ENCODE measurements at places on chromosomes 7 and 10. TPM values are rescaled to one million over a fixed set of nuclear protein-coding genes. Genes with fewer than 3 reads are reported as not detected.

CYP26A1 gene
- total RNA-seq, result not detected

HOXA9 gene
- total RNA-seq, result 32.1 TPM

GIMAP5 gene
- total RNA-seq, result not detected

ABCB4 gene
- total RNA-seq, result 0.43 TPM

SPDYE3 gene
- total RNA-seq, result not detected

RADIL gene
- total RNA-seq, result 0.13 TPM

SUGCT gene
- 2.2 TPM for total RNA-seq

CUZD1 gene
- 0.11 TPM for total RNA-seq

KIAA1217 gene
- 4.7 TPM for total RNA-seq

GLI3 gene
- total RNA-seq, result 4.0 TPM

LIPM gene
- total RNA-seq, result not detected

TWIST1 gene
- total RNA-seq, result 47.8 TPM

DNA2 gene
- 5.2 TPM for total RNA-seq

PLEKHS1 gene
- total RNA-seq, result not detected

ADIRF gene
- 17.6 TPM for total RNA-seq

CALML5 gene
- not detected for total RNA-seq

HOXA2 gene
- total RNA-seq, result not detected

SORCS3 gene
- not detected for total RNA-seq

CFAP70 gene
- total RNA-seq, result 0.43 TPM

DGKB gene
- 0.65 TPM for total RNA-seq

MINPP1 gene
- 45.8 TPM for total RNA-seq

ZNF479 gene
- total RNA-seq, result not detected

- peak; percentile 88 for DNase-seq
Observed at GRCh38 chr10:107971411-107971810, 806.9 kb upstream of the SORCS1 start.

- no peak for DNase-seq
Observed at GRCh38 chr10:55348534-55348933, 547.5 kb upstream of the PCDH15 start.

- no peak for DNase-seq
Observed at GRCh38 chr10:15485027-15485426, 113.9 kb upstream of the FAM171A1 start.

- DNase-seq, result peak; percentile 74
Observed at GRCh38 chr10:58152673-58153263, 114.9 kb downstream of the IPMK start.

DNA sequence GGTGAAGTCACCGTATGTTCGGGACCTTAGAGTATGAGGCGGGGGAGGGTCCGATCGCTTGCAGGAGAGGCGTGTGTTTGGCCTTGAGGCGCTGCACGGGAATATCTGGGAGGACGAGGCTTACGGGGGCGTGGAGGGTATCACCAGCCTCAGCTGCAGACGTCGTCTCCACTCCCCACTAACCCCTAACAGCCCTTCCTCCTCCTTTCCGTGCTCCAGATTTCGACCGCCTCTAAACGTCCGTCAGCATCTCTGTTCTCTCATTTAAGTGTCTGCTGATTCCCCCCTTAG is 23.5 kb upstream of the ZNF12 start:
- DNase-seq, result no peak

DNA sequence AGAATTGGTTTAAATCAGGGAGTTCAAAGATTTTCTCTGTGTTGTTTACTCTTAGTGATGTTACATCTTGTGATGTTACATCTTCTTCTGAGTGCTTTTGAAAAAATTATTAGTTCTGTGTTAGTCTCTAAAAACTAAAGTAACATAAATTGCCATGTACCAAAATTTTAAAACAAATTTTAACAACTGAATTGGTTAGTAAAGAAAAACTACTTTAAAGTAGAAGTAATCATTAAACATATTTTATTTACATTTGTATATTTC is 5.2 kb upstream of the IGF2BP3 start:
- DNase-seq, result no peak

DNA sequence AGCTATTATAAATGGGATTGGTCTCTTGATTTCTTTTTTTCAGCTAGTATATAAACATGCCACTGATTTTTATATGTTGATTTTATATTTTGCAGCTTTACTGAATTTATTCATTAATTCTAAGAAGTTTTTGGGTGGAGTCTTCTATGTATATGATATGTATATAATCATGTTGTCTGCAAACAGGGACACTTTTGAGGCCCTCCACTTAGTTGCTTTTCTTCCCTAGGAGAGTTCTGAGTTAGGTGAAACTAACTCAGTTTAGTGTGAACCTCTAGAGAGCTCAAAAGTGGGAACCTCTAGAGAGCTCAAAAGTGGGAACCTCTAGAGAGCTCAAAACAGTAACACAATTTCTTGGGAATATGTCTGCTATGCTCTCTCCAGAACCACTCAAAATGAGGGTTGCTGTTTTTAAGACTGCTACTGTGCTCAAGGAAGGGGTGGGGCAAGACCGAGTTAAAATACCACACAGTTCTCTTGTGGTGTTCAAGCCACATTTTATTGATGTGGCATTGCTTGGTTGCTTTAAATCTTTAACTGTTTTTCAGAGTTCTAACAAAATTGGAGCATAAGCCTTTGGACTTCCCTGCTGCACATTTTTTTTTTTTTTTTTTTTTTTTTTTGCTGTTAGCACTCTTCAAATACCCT is 13.2 kb downstream of the CCDC7 start:
- no peak for DNase-seq

GRCh38 chr7:20447021-20447650 is 116.4 kb downstream of the ITGB8 start:
- DNase-seq, result no peak

- DNase-seq, result peak; percentile 99
Observed at GRCh38 chr7:45978010-45978681, 57.1 kb upstream of the IGFBP3 start.

DNA sequence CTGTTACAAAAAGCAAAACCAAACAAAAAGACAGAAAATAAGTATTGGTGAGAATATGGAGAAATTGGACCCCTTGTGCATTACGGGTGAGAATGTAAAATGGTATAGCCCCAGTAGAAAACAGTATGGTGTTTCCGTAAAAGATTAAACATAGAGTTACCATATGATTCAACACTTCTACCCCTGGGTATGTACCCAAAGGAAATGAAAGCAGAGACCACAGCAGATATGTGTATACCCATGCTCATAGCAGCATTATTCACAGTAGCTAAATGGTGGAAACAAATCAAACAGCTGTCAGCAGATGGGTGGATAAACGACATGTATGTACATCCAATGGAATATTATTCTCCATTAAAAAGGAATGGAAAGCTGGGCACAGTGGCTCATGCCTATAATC is 42.4 kb downstream of the STARD3NL start:
- DNase-seq, result no peak

GRCh38 chr10:43209651-43210141 is 57.2 kb downstream of the RASGEF1A start:
- no peak for DNase-seq

GRCh38 chr7:8213381-8213780 is 48.6 kb downstream of the ICA1 start:
- no peak for DNase-seq

- no peak for DNase-seq
Observed at GRCh38 chr7:48522692-48523091, 351.4 kb downstream of the ABCA13 start.

DNA sequence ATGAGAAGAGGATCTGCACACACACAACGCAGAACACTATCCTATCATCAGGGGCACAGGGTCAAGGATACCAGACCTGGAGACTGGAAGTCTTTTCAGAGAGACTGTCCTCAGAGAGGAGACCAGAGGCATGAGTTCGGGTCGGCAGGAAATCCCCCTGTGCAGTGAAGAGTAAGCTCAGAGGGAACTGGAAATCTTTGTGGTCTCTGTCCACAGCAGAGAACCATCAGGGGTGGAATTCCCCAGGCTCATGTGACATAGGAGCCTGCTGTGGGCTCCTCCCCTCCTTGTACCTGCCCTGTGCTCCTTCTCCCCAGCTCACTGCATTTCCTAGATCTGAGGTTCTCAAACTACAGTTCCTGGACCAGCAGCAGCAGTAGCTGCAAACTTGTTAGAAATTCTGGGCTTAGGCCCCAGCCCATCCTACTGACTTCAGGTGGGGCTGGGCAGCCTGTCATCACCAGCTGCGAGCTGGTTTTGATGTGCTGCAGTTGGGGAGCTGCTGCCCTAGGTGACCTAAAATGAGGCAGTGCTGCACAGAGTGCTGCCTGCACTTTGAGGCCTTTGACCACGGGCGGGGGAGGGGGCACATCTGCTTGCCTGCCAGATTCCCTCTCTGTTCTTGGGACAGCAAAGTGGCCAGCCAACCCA is 2.4 kb downstream of the ZMIZ2 start:
- DNase-seq, result no peak

- DNase-seq, result no peak
Observed at GRCh38 chr7:139362302-139362701, 2.6 kb downstream of the LUC7L2 start.

DNA sequence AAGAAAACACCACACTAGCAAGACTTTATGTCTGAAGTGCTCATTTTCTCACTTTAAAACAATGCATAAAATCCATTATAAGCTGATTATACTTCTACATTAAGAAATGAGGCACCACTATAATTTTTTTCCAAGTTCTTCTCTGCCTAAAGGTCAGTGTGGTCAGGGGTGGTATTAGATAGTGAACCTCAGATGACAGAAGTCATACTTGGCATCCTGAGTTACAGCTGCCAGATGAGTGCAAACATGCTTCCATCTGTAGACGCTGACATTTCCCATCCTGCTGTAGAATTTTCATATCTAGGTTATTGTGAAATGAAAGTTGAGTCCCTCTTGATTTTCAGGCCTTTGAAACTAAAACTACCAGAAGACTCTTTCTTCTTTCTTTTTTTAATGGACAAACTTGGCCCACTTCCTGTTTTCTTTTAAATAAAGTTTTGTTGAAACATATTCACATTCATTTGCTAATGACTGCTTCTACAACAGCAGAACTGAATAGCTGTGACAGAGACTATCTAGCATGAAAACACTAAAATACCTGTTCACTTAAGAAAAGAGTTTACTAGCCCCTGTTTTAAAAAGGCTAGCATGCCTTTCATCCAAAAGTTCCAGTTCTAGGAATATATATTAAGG is 900.8 kb downstream of the XPNPEP1 start:
- no peak for DNase-seq

DNA sequence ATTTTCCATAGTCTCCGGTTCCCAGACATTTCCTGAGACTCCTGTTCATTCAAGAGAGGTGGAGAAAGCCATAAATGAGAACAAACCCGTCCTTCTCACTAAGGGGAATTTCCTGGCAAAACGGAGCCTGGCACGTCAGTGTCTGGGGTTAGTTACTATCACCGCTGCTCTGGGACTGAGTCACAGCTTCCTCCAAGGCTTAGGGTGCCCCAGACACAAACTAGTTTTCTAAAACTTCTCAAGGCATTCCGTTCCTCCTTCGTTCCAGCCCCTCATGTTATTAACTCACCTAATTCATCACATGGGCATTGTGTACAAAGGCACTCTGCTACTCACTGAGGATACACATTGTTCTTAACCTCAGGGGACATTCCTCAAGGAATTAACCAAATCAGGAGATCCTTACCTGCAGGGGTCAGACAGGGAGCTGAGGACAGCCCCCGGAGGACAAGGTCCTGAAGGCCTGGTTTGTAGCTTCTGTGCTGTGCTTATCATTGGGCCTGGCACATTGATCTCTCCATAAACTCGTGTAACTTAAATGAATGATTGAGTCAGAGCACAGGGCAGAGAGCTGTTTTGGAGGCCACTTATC is 103.0 kb upstream of the KLF6 start:
- peak; percentile 97 for DNase-seq

- peak; percentile 71 for DNase-seq
Observed at GRCh38 chr10:110944792-110945396, 25.5 kb downstream of the SHOC2 start.

DNA sequence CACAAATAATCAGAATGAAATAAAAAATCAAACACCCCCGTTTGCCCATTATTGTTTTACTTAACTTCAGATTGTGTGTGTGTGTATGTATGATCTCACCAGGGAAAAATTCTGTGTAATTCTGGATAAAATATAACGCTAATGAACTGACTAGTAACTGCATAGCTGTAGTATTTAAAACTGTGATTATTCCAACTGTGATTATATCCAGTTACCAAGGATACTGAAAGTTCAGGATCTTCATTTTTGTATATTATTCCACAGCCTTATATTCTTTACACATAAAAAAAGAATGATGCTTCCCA is 2.9 kb downstream of the TWIST1 start:
- peak; percentile 72 for DNase-seq

DNA sequence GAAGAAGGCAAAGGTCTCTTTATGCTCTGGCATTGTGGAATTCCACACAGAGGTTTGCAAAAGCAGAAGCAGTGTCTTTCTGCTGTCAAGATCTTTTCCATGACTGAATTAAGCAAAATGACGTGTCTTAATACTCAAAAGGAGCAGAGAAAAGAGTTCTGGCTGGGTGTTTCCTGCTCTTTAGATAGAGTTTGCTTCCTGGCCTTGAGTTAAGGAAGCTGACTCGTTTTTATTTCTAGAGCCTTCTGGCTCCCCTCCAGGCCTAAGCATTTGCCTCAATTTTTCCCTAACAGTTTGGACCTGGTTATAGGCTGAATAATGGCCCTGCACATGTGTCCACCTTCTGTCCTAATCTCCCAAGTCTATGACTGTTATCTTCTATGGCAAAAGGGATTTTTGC is 21.6 kb downstream of the TAS2R41 start:
- peak; percentile 83 for DNase-seq

DNA sequence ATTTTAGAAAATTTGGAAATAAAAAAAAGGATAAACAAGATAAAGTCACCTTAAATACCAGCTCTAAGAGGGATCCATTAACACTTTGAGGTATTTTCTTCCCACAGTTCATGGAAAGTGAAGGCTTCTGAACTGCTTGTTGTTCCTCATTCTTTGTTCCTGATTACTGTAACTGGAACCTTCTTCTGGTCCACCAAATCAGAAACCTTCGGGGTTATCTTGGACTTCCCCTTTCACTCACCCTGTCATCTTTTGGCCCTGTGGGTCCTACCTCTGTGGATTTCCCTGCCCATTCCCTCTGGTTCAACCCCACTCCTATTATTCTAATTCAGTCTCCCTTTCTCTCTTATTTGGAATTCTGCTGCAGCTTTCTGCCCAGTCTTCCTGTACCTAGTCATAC is 116.5 kb upstream of the PRPS1L1 start:
- no peak for DNase-seq

GRCh38 chr7:20503278-20503950 is 112.1 kb upstream of the ABCB5 start:
- no peak for DNase-seq

DNA sequence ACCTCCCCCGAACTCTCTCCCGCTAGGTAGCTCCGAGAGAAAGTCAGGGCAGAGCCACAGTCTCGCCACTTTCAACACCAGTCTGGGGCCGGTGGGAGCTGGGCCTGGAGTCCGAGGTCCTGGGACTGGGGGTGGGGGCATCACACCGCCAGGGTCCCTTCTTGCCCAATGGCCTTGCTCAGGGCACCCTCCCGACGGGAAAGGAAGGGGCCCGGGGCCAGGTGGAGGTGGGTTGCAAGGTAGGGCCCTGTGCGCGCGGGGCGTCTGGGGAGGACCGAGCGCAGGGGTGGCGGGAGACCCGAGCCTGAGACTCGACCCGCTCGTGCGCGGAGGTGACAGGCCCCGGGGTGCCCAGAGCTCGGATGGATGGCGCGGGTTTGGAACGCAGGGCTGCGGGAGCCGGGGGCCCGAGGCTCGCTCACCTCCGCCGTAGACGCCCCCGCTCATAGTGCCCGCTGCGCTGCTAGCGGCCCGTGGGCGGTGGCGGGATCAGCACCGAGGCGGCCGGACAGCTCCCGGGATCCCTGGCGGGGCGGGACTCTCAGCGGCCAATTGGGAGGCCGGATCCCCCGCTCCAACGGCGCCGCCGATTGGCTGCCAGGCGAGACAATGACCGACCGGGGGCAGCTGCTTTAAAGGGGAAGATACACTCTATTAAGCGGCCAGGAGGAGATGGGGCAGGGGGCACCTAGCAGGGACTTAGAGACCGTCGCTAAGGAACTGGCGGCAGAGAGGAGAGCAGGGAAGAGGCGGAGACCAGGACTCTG is at the start of gene ACTL6B:
Gene ACTL6B (minus strand): TSS at position 541 of the 767 bp plus-strand sequence. CDS start 94 bp downstream, at position 447.
- peak; percentile 63 for DNase-seq

All from GM23248 (cell line).